Fibroblast of lung (primary cell): ENCODE measurements at places on chromosomes 16 and 17. TPM values are rescaled to one million over a fixed set of nuclear protein-coding genes. Genes with fewer than 3 reads are reported as not detected.

The SCNN1B gene
- total RNA-seq, result not detected in 2 replicates

- H3K4me3 ChIP-seq, result no peak overlapping the region
- DNase-seq, result no peak
- H3K27ac ChIP-seq, result no peak overlapping the region
- H3K4me1 ChIP-seq, result no peaks in the 10 kb centered on the region
- H3K36me3 ChIP-seq, result no peaks in the 10 kb centered on the region
- peaks cover 45% of the 10 kb centered on the region for H3K27me3 ChIP-seq
Observed at GRCh38 chr17:8066841-8067775, 20.4 kb downstream of the ALOX12B start.

GRCh38 chr17:82592289-82592766 is 55.9 kb downstream of the WDR45B start:
- no peaks in the 10 kb centered on the region for H3K27me3 ChIP-seq
- no peak for DNase-seq
- H3K27ac ChIP-seq, result peak overlapping the region; percentile 6
- H3K4me1 ChIP-seq, result peaks cover 8% of the 10 kb centered on the region

The EVPLL gene
- total RNA-seq, result not detected in 2 replicates

The SCRN2 gene
- 22.3 and 40.8 TPM in 2 replicates for total RNA-seq

DNA sequence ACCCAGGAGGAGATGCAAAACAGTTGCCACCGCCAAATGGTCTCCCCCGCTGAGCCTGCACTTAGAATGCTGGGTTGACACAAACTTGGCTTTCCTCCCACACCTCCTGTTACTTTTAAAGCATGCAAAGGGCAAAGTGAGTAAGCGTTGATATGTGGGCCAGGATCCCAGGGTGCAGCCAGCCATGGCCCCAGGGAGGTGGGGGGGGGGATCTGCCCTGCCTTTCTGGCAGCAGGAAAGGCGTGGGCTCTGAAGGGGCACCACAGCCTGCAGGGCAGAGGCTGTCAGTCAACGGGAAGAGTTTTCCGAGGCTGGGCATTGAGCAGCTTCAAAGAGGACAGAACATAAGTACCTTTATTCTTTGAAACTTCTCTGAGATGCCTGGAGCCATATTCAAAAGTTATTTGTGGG is 142.3 kb downstream of the ABCC12 start:
- H3K4me3 ChIP-seq, result no peak overlapping the region
- no peak for DNase-seq
- no peaks in the 10 kb centered on the region for H3K36me3 ChIP-seq
- no peak overlapping the region for H3K27ac ChIP-seq

- no peak for DNase-seq
- H3K27me3 ChIP-seq, result peaks cover 28% of the 10 kb centered on the region
- H3K4me1 ChIP-seq, result peaks cover 2% of the 10 kb centered on the region
- no peak overlapping the region for H3K27ac ChIP-seq
Observed at GRCh38 chr17:78132084-78132676, 1.6 kb downstream of the TMC8 start.

The BAHCC1 gene
- total RNA-seq, result 3.9 and 7.3 TPM in 2 replicates

- H3K27ac ChIP-seq, result peak overlapping the region; percentile 99
- peak; percentile 99 for DNase-seq
- H3K36me3 ChIP-seq, result peaks cover 2% of the 10 kb centered on the region
- no peak overlapping the region for H3K4me3 ChIP-seq
Observed at GRCh38 chr17:80855948-80856862, 135.4 kb upstream of the CHMP6 start.

- H3K4me1 ChIP-seq, result peaks cover 8% of the 10 kb centered on the region
- H3K27me3 ChIP-seq, result no peaks in the 10 kb centered on the region
- H3K4me3 ChIP-seq, result no peak overlapping the region
- H3K27ac ChIP-seq, result no peak overlapping the region
Observed at GRCh38 chr17:44216173-44216572, 3.3 kb downstream of the UBTF start.

The NPTX1 gene
- total RNA-seq, result 3.3 and 31.2 TPM in 2 replicates

DNA sequence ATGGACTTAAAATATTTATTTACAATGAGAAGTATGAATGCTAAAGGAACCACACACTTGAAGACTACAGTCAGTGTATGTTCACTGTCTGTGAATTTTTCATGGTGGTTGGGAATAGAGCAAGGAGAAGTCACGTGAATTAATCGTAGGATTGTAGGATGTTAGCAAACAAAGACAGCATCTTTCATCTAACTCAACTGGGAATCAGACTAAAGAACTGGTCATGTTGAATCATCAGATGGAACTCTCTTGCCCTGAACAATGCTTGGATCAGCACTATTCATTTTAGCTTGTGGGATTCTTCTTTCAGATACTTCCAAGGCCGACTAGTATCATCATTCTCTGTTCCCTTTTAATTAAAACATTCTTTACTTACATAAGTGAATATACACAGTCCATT is 18.1 kb downstream of the KCNJ2 start:
- H3K27ac ChIP-seq, result no peak overlapping the region
- no peaks in the 10 kb centered on the region for H3K36me3 ChIP-seq
- no peaks in the 10 kb centered on the region for H3K4me1 ChIP-seq
- no peaks in the 10 kb centered on the region for H3K27me3 ChIP-seq
- DNase-seq, result peak; percentile 68

DNA sequence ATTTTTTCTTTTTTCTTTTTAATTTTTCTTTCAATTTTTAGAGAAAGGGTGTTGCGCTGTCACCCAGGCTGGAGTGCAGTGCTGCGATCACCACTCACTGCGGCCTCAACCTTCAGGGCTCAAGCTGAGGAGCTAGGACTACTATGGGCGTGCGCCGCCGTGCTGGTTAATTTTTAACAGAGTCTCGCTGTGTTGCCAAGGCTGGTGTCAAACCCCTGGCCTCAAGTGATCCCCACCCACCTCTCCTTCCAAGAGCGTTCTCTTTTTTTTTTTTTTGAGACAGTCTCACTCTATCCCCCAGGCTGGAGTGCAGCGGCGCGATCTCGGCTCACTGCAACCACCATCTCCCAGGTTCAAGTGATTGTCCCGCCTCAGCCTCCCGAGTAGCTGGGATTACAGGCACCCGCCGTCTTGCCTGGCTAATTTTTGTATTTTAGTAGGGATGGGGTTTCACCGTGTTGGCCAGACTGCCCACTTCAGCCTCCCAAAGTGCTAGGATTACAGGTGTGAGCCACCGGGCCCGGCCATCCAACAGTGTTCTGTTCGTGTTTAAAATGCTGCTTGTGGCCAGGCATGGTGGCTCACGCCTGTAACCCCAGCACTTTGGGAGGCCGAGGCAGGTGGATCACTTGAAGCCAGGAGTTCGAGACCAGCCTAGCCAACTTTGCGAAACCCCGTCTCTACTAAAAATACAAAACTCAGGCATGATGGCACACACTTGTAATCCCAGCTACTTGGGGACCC is 14.5 kb upstream of the RPL13 start:
- H3K4me1 ChIP-seq, result no peaks in the 10 kb centered on the region
- DNase-seq, result no peak
- H3K27me3 ChIP-seq, result no peaks in the 10 kb centered on the region
- no peak overlapping the region for H3K4me3 ChIP-seq
- H3K27ac ChIP-seq, result no peak overlapping the region

GRCh38 chr17:17227608-17228520 is 9.1 kb downstream of the FLCN start:
- H3K27ac ChIP-seq, result no peak overlapping the region
- no peaks in the 10 kb centered on the region for H3K27me3 ChIP-seq
- H3K4me1 ChIP-seq, result no peaks in the 10 kb centered on the region
- no peak overlapping the region for H3K4me3 ChIP-seq
- H3K36me3 ChIP-seq, result peaks cover 48% of the 10 kb centered on the region
- DNase-seq, result no peak

The PABPN1L gene
- total RNA-seq, result not detected in 2 replicates

The FAM20A gene
- 14.9 and 16.2 TPM in 2 replicates for total RNA-seq

DNA sequence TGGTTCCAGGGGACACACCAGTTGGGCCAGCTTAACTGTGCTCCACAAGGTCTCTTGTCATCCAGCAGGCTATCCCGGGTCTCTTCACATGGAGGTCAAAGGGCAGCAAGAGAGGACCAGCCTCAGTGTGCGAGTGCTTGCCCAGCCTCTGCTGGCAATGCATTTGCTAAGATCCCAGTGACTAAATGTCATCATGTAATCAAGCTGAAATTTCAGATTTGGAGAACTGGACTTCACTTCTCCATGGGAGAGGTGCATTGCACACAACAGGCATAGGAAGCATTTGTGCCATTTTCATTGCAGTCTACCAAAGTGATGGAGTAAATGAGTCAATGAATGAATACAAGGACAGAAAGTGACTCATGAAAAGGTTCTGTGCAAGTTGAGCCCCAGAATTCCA is 51.2 kb upstream of the KDM8 start:
- H3K27ac ChIP-seq, result no peak overlapping the region
- H3K4me1 ChIP-seq, result no peaks in the 10 kb centered on the region
- no peak overlapping the region for H3K4me3 ChIP-seq
- H3K27me3 ChIP-seq, result no peaks in the 10 kb centered on the region
- no peaks in the 10 kb centered on the region for H3K36me3 ChIP-seq
- DNase-seq, result no peak

DNA sequence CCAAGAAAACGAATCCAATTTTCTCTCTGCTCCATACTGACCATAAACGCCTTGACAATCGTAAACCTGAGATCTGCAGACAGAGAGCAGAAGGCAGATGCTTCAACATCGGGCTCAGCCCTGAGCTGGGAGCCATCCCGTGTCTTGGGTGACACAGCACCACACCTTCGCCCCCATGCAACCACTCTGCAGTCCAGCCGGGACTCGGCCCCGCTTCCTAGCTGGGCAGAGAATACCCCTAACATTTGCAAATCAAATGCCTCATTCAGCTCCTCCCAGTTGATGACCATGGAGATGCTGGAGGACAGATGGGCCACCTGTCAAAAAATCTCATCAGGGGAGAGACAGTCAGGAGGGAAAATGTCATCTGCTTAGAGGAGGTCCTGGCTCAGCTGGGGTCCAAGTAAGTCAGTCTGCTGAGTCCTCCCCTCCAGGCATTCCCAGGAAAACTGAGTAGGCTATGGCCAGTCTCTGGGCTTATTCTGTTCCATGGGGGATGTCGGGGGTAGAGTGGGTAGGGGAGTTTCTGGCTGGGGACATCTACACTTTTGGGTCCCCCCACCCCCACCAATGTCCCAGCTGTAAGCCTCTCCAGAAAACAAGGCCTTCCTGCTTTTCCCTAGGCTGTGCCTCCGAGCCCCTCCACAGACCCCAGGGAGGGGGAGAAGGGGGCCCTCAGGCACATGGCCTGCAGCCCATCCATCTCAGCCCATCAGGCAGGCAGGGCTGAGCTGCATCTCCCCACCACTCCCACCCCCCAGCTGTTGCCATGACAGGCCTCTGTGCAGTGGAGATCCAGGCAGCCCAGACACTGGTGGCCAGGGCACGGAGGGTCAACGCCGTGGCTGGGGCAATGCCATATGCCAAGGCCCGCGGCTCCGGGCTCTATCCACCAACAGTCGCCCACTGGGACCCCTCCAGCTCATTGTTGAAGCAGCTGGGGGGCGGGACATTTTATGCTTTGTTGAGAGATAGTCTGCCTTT is 158.6 kb downstream of the AXIN2 start:
- no peak for DNase-seq
- H3K4me1 ChIP-seq, result no peaks in the 10 kb centered on the region
- no peak overlapping the region for H3K4me3 ChIP-seq

- no peaks in the 10 kb centered on the region for H3K36me3 ChIP-seq
- peaks cover 33% of the 10 kb centered on the region for H3K4me1 ChIP-seq
- H3K4me3 ChIP-seq, result no peak overlapping the region
- no peak overlapping the region for H3K27ac ChIP-seq
- H3K27me3 ChIP-seq, result no peaks in the 10 kb centered on the region
Observed at GRCh38 chr17:57938061-57938502, 17.1 kb downstream of the CUEDC1 start.

The COX6A2 gene
- total RNA-seq, result not detected in 2 replicates

- H3K36me3 ChIP-seq, result peaks cover 4% of the 10 kb centered on the region
- H3K4me3 ChIP-seq, result no peak overlapping the region
- H3K27me3 ChIP-seq, result no peaks in the 10 kb centered on the region
- H3K27ac ChIP-seq, result no peak overlapping the region
Observed at GRCh38 chr16:88070989-88071625, 119.9 kb downstream of the BANP start.

The ABCC12 gene
- not detected in 2 replicates for total RNA-seq

The CCT6B gene
- total RNA-seq, result 0.77 and 1.2 TPM in 2 replicates
